ENCODE measurements at places on chromosomes 3 and 15.

DNA sequence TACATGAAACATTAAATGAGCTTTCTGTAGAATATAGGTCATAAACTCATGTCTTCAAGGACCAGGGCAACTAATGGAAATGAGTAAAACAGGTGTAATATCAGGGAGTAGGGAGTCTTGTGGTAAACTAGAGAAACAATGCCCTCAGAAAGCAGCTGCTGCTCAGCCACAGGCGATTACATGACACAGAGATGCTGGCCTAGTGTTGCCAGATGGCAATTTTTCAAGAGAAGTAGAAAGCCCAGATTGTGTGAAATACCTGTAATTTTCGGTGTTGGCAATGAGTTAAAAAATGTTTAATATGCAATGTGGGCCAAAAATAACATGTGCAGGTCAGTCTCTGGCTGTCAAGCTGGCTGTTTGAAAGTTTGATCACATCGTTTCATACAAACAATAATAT, 23.4 kb downstream of the NCEH1 start:
- no peak for DNase-seq

GRCh38 chr3:113165841-113166240, 45.5 kb upstream of the BOC start:
- no peak for DNase-seq

GRCh38 chr15:40008061-40008765, 30.8 kb downstream of the SRP14 start:
- DNase-seq: no peak

GRCh38 chr3:55937301-55937700, 450.2 kb upstream of the WNT5A start:
- DNase-seq: no peak

DNA sequence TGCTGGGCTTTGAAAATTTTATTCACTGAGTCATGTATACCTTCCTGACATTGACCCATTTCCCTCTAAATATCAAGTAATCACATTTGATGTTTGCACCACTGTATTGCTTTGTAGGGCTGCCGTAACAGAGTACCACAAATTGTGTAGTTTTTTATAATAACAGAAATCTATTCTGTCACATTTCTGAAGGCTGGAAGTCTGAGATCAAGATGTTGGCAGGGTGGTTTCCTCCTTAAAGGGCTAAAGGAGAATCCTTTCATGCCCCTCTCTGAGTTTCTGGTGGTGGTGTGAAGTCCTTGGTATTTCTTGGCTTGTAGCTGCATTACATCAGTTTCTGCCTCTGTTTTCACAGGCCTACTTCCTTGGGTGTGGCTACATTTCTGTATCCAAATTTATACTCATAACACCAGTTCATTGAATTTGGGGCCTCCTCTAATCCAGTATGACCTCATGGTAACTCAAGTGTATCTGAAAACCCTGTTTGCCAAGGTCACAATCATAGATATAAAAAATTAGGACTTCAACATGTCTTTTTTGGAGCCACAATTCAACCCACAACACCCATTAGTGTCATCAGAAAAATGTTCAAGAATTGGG, 29.1 kb upstream of the ST6GAL1 start:
- DNase-seq: no peak

- no peak for DNase-seq
These were observed 33.7 kb downstream of the MED12L start for GRCh38 chr3:151119188-151119587.

- DNase-seq: no peak
These were observed 3.6 kb upstream of the LRCH3 start for GRCh38 chr3:197787412-197787811.

- DNase-seq: no peak
These were observed 1.1 kb downstream of the TP63 start for GRCh38 chr3:189632242-189632641.

DNA sequence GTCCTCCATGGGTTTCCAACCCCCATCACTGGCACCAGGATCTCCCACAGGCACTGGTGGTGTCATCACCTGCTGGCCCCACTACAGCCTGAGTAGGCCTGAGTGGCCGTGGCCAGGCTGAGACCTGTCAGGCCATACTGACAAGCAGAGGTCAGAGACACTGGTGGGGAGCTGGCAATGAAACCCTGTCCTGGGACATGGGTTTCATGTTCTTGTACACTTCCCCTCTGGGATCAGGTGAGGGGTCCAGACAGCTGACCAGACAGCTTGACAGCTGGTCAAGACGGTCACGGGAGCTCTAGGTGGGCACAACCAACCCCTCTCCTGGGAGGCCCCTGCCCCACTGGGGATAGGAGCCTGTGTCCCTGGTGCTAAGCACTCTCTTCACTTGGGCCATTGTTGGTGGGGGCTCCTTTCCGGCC, 13.1 kb downstream of the ZBTB47 start:
- DNase-seq: no peak

DNA sequence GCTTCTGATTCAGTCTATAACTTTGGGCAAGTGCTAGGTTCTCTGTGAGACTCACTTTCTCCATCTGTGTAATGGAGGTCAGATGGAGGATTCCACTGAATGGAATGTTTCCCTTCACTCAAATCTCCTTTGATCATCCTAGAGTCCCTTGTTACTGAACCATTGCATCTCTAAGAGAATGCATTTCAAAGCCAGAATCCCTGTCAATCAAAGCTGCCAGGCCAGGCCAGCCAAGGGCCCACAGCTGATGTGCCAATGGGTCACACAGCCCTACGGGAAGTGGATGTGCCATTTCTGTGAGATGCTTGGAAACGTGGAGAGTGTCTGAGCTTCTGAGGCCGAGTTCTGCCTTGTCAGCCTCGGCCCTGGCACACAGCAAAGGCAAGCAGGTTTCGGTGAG, 32.4 kb downstream of the SCN5A start:
- no peak for DNase-seq

GRCh38 chr15:39431376-39431775, 149.5 kb upstream of the THBS1 start:
- DNase-seq: no peak

DNA sequence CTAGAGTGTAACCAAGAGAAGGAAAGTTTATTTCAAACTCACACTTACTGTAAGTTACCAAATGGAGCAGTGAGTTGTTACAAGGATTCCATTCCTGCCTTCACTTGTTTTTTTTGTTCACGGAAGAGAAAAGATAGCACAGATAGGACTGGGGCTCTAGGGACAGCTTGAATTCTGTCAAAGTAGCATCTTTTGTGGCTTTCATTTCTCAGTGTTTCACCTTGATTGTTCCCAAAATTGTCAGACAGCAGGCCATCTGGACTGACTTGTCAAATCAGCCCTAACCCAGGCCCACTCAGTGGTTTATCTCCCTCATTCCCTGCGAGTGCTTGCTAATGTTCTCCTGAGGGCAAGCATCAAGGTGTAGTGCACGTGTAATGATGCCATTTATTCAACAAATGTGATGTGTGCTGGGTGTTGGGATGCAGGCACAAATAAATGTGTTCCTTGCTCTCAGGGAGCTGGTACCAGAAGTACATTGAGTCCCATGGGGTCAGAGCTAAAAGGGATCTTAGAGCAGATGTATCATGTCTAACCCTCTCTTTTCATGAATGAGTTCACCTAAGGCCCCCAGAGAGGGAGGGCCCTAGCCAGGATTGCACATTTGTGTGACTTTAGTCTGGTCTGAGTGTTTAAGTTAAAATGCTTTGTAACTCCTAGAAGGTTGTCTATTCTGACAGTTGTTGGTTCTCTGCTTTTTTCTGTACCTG, 49.1 kb downstream of the PDHB start:
- no peak for DNase-seq

- DNase-seq: no peak
These were observed 43.5 kb downstream of the CFAP92 start for GRCh38 chr3:128950223-128950938.

DNA sequence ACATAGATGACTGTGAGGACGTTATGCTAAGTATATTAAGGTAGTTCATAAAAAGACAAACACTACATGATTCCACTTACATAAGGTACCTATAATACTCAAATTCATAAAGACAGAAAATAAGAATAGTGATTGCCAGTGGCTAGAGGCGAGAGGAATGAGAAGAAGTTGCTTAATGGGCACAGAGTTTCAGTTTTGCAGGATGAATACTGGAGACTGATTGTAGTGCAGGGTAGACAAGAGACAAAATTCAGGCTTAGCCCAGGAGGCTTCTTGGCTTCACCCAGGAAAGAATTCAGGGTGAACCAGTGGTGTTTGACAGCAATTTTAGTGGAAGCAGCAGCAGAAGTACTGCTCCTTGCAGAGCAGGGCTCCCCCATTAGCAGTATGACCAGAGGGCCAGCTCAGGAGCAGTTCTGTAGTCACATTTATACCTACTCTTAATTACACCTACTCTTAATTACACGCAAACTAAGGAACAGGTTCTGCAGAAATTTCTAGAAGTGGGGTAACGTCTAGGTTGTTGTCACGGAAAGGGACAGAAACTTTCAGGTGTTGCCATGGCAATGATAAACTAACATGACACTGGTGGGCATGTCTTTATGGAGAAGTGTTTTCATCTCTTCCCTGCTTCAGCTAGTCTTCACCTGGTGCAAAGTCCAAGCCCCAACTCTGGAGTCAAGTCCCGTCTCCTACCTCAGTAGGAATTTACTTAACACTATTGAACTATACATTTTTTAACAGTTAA, 55.2 kb downstream of the TBL1XR1 start:
- no peak for DNase-seq

- DNase-seq: no peak
These were observed 3.9 kb downstream of the NSUN3 start for GRCh38 chr3:94066506-94067500.

GRCh38 chr15:67832031-67832551, 6.8 kb downstream of the SKOR1 start:
- no peak for DNase-seq

DNA sequence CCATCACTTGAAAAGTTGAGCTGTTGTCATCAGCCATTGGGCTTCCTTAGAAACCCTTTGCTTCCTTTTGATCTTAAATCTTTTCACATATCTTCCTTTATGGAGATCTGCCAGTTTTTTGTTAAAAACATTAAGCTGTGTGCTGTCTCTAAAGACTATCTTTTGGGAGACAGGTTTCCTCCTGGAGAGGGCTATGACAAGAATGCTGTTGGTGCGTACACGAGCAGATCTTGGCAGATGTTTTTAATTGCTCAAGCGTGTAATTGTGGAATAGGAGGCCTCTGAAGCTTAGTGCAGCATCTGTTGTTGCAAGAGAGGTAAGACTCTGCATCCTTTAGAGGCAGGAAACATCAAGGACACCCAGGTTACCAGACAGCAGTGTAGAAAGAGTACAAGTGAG, 56.8 kb downstream of the PHLDB2 start:
- DNase-seq: no peak

- DNase-seq: no peak
These were observed 55.9 kb downstream of the ARHGAP31 start for GRCh38 chr3:119350114-119350513.

DNA sequence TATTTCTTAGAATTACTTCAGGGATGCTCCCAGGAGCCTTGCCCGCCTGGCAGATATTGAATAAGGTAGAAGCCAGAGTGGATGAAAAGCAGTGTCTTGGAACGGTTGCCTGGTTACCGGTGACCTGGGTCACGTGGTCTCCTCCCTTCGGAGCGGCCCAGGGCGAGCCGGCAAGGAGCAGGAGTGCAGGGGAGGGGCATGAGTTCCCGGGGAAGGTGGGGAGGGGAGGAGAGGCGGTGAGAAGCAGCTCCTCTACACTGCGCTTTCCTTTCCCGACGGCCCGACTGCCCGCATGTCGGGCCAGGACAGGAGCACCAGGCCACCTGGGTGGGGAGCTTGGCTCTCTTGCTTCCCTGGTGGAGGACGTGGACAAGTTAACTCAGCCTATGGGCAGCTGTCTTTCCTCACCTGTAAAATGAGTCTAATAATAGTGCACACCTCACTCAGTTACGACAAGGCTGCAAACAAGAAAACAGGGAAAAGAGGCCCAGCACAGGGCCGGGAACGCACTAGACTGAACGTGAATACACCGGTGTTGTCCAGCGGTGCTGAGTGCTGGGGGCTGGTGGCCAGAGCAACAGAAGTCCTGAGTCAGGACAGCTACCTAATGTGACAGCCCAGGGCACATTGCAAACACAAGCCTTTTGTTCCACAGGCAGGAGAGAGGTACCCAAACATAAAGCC, 198.3 kb downstream of the ADAMTS9 start:
- no peak for DNase-seq

- no peak for DNase-seq
These were observed 105.9 kb downstream of the IL1RAP start for GRCh38 chr3:190619761-190620160.

DNA sequence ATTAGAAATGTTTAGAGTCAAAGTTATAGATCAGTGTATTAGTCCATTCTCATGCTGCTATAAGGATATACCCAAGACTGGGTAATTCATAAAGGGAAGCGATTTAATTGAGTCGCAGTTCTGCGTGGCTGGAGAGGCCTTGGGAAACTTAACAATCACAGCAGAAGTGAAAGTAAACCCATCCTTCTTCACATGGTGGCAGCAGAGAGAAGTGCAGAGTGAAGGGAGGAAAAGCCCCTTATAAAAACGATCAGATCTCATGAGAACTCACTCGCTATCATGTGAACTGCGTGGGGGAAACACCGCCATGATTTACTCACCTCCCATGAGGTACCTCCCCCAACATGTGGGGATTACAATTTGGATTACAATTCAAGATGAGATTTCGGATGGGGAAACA, 871.5 kb downstream of the DIPK2A start:
- no peak for DNase-seq

DNA sequence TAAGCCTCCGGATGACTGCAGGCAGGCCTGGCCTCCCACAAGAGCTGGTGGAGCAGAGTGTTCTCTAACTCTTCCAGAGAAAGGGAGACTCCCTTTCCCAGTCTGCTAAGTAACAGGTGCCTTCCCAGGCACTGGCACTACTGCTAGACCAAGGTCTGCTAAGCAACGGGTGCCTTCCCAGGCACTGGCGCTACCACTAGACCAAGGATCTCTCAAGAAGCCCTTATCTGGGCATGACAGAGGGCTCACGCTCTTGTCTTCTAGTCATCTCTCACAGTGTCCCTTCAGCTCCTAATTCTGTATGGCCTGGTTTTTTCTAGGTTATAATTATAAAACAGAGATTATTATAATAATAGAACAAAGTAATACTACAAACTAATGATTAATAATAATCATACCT, 27.8 kb downstream of the MYL3 start:
- DNase-seq: no peak

DNA sequence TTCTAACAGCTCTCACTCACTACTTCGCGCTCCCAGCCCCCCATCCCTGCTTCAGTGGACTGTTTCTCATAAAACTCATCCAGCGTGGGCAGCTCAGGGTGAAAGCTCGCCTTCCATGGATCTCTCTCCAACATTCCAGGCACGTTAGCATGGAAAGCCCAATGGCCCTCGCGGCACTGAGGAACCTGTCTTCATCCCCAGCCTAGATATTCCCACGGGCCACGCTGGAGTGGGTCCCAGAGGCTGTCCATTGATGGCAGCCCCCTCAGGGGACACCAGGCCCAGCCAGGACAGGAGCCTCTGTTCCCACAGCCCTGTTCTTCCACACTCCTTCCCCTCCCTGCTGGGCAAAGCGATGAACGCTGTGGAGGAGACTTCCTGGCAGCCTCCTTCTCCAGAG, 121.1 kb downstream of the SEC22A start:
- DNase-seq: no peak
